Right atrium auricular region (tissue), 2 donors: ENCODE measurements at places on chromosomes 11 and 22. TPM values are rescaled to one million over a fixed set of nuclear protein-coding genes. Genes with fewer than 3 reads are reported as not detected.

DNA sequence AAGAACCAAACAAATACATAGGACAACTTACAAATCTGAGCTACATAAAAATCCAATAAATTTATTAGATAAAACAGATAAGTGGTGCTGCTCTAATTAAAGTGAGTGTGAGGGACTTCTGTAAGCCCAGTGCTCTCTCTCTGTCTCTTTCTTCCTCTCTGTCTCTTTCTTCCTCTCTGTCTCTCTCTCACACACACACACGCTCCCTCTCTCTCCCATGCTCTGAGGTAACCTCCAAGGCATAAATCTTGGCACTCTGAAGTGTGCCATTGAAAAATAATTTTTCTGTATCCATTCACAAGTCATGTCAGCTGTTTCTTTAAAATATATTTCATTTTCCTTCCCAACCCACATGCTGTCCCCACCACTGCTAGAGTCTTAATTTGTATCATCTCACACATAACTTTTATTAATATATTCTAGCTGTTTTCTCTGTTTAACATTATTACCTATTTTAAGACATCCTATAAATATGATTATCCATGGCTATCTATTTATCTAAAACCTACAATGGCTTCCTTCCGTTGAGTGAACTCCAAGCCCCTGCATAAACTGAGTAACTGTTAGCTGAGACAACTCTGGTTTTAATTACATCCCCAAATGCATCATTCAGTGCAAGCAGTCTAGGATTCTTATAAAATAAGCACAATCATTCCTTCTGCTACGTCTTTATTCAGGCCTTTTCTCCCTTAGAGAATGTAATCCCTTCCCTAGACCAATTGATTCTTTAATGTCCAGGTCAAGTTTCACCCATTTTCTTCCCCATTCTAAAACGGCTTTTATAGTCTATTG, 57.4 kb upstream of the SLC5A12 start:
- no peak for DNase-seq

The C11orf16 gene
- not detected for total RNA-seq

DNA sequence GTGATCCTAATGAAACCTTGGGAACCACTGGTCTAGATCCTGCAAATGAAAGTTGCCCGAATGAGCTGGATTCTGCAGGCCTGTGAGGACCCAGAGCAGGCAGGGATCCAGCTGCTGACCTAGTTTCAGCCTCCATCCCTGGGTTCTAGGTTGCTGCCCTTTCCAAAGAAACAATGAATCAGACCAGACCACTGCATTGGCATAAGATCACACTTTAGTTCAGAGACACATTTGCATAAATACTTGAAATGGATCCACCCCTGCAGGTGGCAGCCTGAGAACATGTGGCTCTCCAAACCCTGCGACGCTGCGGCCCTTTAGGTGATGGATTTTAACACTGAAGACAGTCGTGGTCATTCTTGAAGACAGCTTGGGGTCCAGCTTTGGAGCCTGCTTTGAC, 23.7 kb downstream of the ADAMTS8 start:
- no peak for DNase-seq

- DNase-seq: no peak
These were observed 22.8 kb upstream of the NAP1L4 start for GRCh38 chr11:3014943-3015342.

- DNase-seq: no peak
These were observed 10.6 kb downstream of the CDPF1 start for GRCh38 chr22:46239261-46240048.

- DNase-seq: no peak
These were observed 122.7 kb downstream of the GRIA4 start for GRCh38 chr11:105732611-105733010.

DNA sequence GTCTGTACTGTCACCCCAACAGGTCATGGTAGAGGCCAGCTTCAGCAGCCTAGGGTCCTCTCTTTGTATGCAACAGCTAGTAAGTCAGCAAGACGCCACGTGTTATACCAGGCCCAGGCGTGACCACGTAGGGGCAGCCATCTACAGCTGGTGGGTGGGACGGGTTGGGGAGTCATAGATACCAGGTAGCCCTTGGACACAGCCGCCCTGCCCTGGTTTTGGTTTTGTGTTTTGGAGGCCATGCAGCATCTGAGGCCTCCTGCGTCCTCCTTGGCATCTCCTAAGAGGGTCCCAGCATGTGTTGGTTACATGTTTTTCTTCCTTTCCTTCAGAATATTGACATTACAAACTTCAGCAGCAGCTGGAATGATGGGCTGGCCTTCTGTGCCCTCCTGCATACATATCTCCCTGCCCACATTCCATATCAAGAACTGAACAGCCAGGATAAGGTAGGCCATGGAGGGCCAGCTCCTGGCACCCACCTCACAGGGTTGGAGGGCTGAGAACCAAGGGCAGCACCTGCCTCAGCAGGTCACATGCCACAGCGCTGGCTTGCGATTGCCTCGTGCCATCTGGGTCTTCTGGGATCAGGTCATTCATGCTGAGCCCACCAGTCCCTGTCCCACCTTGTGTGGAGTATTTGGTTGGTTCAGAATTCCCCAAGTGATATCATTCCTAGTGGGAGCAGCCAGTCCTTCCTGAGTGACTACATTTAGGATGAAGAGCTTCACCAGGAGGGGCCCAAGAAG, 16.0 kb upstream of the ADORA2A start:
- no peak for DNase-seq

DNA sequence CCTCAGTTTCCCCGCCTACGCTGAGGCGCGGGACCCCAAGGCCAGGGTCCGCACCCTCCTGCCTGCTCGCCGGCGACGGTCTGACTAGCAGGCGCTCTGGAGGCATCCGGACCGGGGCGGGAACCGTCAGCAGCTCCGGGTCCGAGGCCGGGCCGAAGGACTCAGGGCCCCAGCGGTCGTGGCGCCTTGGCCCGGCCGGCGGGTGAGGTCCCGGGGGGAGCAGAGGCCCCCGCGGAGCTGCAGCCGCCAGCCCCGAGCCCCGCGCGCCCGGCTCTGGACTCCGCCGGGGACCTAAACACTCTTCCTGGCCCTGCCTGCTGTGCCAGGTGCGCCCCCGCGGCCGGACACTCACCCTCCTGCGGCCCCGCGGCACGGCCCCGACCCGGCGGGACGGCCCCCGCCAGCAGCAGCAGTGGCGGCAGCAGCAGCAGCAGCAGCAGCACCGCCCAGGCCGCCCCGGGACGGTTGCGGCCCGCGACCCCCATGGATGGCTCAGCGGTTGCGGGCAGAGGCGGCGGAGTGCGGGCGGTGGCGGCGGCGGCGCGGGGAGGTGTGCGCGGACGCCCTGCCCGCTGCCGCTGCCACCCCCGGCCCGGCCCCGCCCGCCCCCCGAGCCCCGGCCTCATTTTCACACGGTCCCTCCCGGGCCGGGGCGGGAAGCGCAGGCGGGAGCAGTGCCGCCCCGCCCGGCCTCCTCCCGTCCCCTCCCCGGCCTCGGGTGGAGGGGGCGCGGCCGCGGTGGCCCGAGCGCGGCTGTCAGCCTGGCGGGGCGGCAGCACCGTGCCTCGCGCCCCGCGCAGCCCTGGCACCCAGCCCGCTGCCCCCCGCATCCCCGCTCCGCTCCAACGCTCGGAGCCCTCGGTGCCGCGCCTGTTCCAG, at the start of gene SCUBE2:
Gene SCUBE2 (minus strand): TSS at position 556 of the 879 bp plus-strand sequence. CDS start 71 bp downstream, at position 485.
- DNase-seq: no peak

DNA sequence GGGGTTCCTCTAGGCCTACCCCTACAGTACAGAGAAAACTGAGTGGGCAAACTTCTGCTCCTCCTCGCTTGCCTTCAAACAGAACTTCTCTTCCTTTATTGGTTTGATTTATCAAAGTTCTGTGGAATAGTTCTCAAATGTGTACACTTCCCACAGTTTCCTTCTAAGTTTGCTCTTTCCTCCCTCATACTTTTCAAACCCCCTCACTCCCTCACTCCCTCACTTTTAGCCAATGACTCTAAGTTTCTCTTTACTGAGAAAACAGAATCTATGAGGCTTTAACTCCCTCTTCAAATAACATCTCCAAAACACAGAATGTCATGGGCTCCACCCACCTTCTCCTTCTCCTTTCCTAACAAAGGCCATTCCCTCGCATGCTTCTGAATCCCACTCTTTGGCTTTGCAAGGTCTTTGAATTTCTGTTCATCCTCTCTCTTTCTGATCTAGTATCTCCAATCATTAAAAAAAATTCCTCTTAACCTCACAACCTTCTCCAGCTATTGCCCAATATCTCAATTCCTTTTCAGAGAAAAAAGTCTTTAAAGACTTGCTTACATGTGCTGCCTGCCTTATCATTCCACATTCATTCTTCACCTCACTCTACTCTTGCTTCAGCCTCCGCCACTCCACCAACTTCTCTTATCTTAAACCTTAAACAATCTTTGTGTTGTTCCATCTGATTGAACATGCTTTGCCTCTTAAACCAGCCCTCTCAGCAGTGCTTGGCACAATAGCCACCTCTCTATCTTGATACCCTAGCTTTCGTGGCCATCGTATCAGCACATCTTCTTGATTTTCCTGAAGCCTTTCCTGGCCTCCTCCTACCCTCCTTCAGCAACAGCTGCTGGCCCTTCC, 57.2 kb downstream of the DDI1 start:
- no peak for DNase-seq

DNA sequence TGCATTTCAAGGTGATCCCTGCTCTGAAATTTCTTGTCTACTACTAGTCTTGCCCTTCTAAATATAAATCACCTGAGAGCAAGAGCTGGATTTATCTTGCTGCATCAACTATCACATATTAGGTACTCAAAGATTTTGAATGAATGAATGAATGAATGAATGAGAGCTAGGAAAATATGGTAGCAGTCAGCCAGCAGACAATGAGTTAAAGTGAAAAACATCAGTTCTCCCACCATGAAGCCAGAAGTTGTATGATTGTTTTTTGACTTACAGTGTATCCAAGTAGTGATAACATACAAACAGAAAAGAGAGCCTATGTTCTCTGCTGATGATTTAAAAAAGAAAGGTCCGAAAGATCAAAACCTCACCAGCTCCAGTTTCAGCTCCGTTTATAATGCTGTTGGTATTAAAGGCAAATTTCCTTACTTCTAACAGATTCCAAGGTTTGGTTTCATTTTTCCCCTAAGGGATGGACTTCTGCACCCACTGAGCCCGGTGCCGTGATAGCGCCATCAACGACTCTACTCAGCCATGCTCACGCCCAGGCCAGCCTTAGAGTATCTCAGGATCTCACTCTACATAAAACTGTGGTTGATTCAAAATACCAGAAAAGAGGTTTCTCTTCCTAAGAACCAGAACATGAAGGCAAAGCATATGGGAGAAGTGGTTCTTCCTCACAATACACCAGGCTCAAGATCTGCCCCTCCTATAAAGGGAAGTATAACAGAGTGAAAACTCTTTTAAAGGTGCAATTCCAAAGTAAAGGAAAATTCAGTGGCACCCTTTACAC, 92.0 kb downstream of the SGSM3 start:
- DNase-seq: no peak

The CRACR2B gene
- 29.7 TPM for total RNA-seq

The CLNS1A gene
- 59.2 TPM for total RNA-seq

The FOSL1 gene
- 4.9 TPM for total RNA-seq
